Colonic mucosa (tissue), 4 donors: ENCODE measurements at places on chromosomes 2 and 18. TPM values are rescaled to one million over a fixed set of nuclear protein-coding genes. Genes with fewer than 3 reads are reported as not detected.

XDH gene
- total RNA-seq: 18.4 TPM

LAMA1 gene
- 7.7 TPM for total RNA-seq

OBSL1 gene
- total RNA-seq: 9.9 TPM

TNS1 gene
- total RNA-seq: 164 TPM

IL1RL2 gene
- 1.9 TPM for total RNA-seq

RFX8 gene
- total RNA-seq: not detected
